Chondrocyte (in vitro differentiated cells): ENCODE measurements at places on chromosomes 1 and 21. TPM values are rescaled to one million over a fixed set of nuclear protein-coding genes. Genes with fewer than 3 reads are reported as not detected.
A peak's percentile ranks its signal among the peaks of the same experiment; 100 is the strongest.

GRCh38 chr1:166302989-166303758 is 136.4 kb upstream of the FAM78B start:
- no peak for DNase-seq

Gene ICOSLG
- 1.3 to 5.2 TPM (median 5.1 TPM) in 3 replicates for total RNA-seq

Gene GPR25
- total RNA-seq: not detected in 3 replicates

DNA sequence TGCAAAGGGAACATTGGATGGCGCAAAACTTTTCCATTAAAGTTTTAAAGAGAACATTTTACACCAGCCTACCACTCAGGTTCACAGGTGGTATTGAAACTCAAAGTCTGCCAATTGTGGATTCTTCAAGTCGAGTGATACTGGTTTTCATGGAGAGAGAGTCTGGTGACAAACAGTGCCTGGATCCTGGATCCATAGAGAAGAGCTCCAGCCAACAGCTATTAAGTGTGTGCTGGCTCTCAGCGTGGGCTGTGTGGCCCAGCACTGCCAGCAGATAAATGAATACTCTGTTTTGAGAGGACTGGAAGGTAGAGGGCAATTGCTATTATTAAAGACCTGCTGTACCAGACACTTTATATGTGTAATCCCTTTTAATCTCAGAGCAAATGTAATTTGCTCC is 118.9 kb upstream of the SYT6 start:
- no peak for DNase-seq

- DNase-seq: peak; percentile 97
Measured at GRCh38 chr1:203006948-203007871, at the start of gene TMEM183A. TSS of gene TMEM183A (plus strand) at chr1:203007374. CDS start at chr1:203007466, 92 bp downstream.

- no peak for DNase-seq
Measured at GRCh38 chr21:34546542-34546941, 34.5 kb upstream of the KCNE1 start.

Gene CCDC185
- total RNA-seq: not detected in 3 replicates

Gene ALX3
- total RNA-seq: not detected in 3 replicates

- no peak for DNase-seq
Measured at GRCh38 chr1:16975838-16976237, 4.6 kb downstream of the MFAP2 start.

- DNase-seq: no peak
Measured at GRCh38 chr1:202888221-202888530, 773 bp downstream of the RABIF start.

DNA sequence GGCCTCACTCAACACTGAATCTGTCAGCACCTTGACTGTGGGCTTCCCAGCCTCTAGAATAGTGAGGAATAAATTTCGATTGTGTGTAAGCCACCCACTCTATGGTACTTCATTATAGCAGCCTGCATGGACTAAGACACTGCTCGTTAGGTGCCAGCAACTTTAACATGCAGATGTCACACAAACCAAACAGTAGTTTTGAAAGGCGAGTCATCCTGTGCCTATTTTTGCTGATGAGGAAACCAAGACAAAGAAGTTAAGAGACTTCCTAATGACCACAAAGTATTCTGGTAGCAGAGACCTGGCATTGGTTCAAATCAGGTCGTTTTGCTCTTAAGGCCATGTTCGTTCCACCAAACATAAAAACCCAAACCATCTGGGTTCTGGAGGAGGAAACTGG is 42.9 kb downstream of the BATF3 start:
- DNase-seq: no peak

Gene RYR2
- total RNA-seq: 0.02 to 0.15 TPM (median 0.12 TPM) in 3 replicates

Gene TARBP1
- 11.2 to 22.2 TPM (median 12.9 TPM) in 3 replicates for total RNA-seq

DNA sequence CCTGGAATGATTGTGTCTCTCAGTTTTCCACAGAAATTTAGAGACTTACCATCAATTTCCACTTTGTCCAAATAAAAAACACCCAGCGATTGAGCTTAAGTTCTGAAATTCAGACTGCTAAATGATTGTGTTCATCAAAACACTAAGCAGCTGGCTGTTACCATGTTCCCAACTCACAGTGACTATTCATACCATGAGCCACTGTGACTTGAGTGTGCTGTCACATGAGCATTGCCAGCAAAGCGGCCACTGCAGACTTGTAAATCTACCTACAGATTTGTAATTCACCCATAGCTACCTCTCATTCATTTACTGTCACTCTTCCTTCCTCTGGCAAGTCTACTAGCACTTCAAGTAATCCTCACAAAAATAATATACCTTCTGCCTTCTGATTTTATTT is 17.2 kb upstream of the PRKAB2 start:
- no peak for DNase-seq

DNA sequence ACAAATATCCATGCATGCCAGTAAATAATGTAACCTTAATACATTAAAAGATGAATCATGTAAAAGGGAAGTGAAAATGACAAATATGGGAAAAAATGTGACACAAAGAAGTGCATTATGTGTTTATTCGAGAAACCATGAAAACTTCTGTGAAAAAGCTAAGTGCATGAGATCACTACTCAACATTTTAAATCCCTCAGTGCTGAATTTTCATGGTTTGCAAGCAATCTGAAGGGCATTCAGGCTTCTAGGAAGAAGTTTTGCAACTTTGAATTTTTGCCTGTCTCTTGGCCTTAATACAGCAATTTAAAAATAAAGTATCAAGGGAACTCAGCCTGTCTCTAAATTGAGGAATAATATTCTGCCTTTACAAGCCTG is 78.2 kb downstream of the MAP3K7CL start:
- DNase-seq: no peak

Gene IL24
- total RNA-seq: not detected in 3 replicates

Gene LHX8
- not detected in 3 replicates for total RNA-seq

GRCh38 chr1:87325982-87326738 is 2.5 kb upstream of the LMO4 start:
- no peak for DNase-seq

Gene PLEKHA6
- total RNA-seq: 0.15 to 1.4 TPM (median 0.51 TPM) in 3 replicates

DNA sequence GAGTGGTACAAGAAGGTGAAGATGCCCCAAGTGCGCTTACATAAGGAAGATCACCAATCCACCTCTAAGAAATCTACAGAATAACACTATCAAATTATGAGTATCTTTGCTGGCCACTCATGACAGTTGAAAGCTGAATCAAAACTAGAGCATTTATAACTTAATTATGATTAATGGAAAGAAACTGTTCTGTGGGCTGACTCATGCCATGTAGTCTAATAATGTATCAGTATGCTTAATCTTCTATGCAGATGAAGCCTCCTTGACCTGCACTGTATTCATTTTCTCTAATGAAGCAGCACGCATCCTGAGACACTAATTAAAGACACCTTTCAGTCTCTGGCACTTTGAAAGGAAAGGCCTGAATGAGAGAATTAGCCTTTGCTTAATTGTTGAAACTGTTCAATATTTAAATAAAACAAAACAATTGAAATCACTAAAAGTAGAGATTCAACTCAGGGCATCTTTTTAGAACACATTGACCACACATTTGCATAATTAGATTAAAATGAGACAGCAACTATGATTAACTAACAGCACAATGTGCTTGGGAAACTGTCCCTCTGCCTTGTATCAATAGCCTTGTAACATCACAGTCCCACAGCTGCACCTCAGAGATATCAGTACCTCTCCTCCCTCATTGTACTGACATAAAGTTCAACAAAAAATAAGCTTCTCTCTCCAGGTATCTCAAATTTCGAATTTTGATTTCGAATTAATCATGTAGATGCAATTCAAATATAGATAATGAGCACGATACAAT is 105.6 kb downstream of the NTPCR start:
- DNase-seq: no peak

Gene HAPLN2
- total RNA-seq: 0.36 TPM in 1 of 3 replicates, not detected in the others

- DNase-seq: no peak
Measured at GRCh38 chr1:159962176-159962575, 8.1 kb upstream of the SLAMF9 start.

Gene MOB3C
- total RNA-seq: 6.2 to 12.2 TPM (median 6.3 TPM) in 3 replicates

DNA sequence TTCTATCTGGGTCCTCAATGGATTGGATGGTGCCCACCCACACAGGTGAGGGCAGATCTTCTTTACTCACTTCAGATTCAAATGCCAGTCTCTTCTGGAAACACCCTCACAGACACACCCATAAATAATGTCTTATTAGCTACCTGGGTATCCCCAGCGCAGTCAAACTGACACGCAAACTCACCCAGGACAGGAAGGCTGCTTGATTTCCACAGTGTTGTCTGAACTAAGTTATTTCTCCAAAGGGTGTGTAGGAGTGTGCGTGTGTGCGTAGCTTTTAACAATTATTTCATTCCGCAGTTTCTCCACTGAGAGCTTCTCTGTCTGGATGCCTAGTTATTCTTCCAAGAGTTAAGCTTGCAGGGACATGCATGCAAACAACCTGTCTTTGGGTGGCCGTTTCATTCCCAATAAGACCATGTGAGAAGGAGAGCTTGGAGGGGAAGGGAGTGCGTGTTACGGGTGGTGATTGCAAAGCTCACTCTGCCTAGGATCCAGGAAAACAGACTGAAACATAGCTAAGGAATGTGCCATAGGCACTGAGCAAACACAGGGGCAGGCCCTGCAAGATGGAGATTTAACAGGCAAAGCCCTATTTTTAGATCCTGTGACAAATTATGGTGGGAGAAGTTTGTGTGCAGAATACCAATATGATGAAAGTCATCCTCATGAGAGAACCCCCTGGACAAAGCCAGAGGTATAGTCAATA is 269.7 kb downstream of the DYRK1A start:
- no peak for DNase-seq

Gene PTPN14
- 125 to 174 TPM (median 136 TPM) in 3 replicates for total RNA-seq

GRCh38 chr21:41425954-41426675 is at the start of gene MX1:
TSS of gene MX1 (plus strand) at chr21:41426239. CDS start at chr21:41432071, 5,832 bp downstream.
- no peak for DNase-seq

GRCh38 chr1:12518931-12519692 is 98.9 kb downstream of the DHRS3 start:
- DNase-seq: no peak

Gene C4BPA
- total RNA-seq: not detected in 3 replicates

GRCh38 chr1:215198021-215198420 is 115.5 kb downstream of the KCNK2 start:
- DNase-seq: no peak

- no peak for DNase-seq
Measured at GRCh38 chr1:151547119-151547899, 7.2 kb downstream of the TUFT1 start.

Gene LRRC71
- not detected in 3 replicates for total RNA-seq

Gene ETV3L
- not detected in 3 replicates for total RNA-seq

Gene LCE1A
- not detected in 3 replicates for total RNA-seq

Gene BLZF1
- 26.4 to 35.8 TPM (median 30.0 TPM) in 3 replicates for total RNA-seq

Gene MMP23B
- 18.3 to 71.4 TPM (median 68.7 TPM) in 3 replicates for total RNA-seq

GRCh38 chr21:43973634-43973955 is 38.5 kb upstream of the TRAPPC10 start:
- no peak for DNase-seq

DNA sequence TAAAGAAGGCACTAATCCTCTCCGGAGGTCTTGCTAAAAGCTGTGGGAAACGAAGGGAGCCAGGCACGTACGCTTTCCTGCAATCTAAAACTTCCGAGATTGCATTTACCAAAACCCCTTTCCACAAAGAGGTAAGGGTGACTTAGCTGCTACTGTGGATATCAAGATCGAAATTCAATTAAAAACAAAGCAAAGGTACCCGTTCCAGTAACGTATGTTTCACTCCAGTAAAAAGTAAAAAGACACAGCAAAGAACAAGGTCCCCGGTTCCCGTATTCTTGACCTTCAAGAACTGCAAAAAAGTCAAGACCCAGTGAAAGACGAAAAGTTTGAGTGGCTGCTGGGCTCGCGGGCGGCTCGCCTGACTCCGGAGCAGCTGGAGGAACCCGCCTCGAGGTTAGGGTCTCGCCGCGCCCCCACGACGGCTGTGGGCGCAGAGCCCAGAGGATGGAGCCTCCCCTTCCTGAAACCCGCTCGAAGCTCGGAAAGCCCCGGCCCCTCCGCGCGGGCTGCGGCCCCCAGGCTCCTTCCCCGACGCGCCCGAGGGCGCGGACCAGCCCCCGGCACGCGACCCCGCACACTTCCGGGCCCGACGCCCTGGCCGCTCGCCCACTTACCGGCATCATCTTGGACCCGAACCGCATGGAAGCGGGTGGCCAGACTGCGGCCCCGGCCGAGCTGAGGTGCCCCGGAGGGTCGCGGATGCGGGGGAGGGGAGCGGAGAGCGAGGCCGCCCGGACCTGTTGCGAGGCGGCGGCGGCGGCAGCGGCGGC is 524 bp downstream of the TP53BP2 start:
- DNase-seq: no peak

Gene PRDM16
- total RNA-seq: 10.4 to 19.0 TPM (median 18.3 TPM) in 3 replicates

GRCh38 chr1:6545276-6546112 is 8.8 kb downstream of the NOL9 start:
- DNase-seq: no peak

DNA sequence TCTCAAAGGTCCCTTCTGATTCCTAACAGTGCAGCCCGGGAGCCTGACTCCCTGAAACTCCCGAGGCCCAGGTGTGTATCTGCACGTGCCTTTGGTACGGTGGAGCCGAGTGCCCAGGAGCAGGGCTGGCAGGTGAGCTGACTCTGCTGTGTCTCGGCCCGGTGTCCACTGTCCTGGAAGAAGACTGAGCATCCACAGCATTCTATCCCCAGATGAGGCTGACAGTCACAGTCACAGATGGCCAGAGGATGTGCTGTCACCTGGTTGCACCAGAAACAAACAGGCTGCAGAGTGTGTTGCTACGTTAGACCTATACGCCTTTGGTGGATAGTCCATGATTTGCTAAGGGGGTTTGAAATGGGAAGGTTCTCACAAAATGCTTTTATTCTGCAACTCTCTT is 9.8 kb downstream of the ETV3L start:
- DNase-seq: no peak

Gene PINK1
- 42.6 to 45.1 TPM (median 42.8 TPM) in 3 replicates for total RNA-seq
